ENCODE measurements at places on chromosomes 1 and 21.

DNA sequence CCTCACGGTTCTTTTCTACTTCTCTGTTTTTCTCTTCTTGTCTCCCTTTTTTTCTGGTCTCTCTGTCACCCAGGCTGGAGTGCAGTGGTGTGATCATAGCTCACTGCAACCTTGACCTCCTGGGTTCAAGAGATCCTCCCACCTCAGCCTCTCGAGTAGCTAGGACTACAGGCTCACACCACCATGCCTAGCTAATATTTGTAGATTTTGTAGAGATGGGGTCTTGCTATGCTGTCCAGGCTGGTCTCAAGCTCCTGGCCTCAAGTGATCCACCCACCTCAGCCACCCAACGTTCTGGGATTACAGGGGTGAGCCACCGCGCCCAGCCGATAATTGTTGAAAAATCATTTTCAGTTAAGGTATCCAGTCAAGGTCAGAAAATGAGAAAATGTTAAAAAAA lies 25.9 kb upstream of the LGALS8 start:
- no peak for DNase-seq

DNA sequence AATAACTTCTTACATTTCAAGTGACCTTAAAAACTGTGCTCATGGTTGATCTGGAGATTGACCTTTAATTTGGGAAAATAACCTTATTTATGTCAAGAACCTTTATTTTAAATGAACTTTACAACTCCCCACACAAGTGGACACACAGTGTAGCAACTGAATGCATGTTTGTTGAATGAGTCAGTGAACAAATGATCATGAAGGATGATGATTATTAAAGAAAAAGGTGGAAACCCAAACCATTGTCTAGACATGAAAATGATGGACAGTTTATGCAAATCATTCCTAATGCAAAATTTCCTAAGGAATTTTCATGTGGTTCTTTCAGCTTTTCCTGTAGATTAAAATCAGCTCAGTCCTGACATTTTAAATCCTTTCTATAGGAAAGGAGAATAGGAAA lies 439.8 kb upstream of the RUNX1 start:
- DNase-seq: no peak

DNA sequence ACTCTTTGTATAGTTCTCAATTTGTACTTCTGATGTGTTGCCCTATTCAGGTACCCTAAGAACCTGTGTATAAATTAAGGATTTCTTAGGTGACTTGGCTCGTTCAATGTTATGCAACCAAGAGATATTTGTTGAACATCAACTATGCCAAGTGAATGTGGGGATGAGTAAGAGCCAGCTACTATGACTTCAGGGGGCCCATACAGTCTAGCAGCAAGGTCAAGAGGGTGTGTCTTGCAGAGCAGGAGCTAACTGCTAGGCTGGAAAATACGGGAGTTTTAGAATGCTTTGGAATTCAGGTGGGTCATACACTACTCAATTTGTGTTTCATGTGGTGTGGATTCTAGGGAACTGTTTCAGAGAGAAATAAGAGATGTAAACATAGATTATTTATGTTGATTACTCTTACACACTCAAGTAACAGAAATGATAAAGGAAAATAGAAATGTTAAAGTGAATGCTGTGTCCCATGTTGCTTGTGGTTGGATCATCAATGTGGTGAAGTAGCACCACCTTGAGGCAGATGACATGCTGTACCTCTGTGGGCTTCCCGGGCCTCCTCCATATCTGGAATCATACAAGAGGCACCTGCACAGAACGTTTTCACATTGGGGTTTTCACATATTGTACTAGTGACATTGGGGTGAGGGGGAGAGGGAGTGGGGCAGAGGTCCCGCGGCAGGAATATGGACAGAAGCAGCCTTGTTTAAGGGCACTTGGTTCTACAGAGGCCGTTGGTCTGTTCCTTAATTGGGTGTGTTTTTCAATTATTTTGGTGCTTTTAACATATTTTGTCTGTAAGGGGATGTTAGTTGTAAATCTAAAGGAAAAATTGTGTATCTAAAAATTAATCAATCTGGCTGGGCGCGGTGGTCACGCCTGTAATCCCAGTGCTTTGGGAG lies 12.4 kb downstream of the ARPC5 start:
- DNase-seq: no peak

GRCh38 chr1:164803366-164803765 lies 244.4 kb downstream of the PBX1 start:
- no peak for DNase-seq

GRCh38 chr1:150235294-150235851 lies 539 bp downstream of the ANP32E start:
- DNase-seq: peak; percentile 14

- no peak for DNase-seq
Measured at GRCh38 chr1:39394598-39394997, 96.8 kb upstream of the BMP8A start.

GRCh38 chr1:157092831-157093230 lies 6.8 kb downstream of the ETV3L start:
- DNase-seq: no peak

GRCh38 chr1:32172621-32173245 lies 6.7 kb upstream of the TXLNA start:
- no peak for DNase-seq

- no peak for DNase-seq
Measured at GRCh38 chr1:31781138-31781755, 17.1 kb upstream of the ADGRB2 start.

DNA sequence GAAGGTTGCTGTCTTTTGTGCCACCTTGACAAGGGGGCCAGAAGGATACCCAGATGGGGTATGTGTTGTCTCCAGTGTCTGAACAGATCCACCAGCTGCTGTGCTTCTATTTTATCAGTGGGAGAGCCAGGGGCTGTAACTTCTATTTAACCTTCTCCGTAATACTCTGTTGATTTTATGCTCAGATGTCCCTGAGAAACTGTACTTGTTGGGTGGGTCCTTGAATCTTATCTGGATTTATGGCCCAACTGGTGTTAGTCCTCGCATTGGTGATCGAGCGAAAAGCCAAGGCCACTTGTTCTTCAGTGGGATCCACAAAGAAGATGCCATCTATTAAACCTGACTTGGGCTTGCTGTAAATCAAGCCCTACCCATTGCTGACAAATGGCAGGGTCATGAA lies 56.4 kb downstream of the ST6GALNAC3 start:
- no peak for DNase-seq

Measured in stimulated activated CD4-positive, alpha-beta T cell treated with anti-CD3 and anti-CD28 coated beads, TNF-alpha, amount 100 ng/mL, for 48 hours (primary cell).